ENCODE measurements at places on chromosomes 1 and 21. TPM values are rescaled to one million over a fixed set of nuclear protein-coding genes. Genes with fewer than 3 reads are reported as not detected.

Gene CD1E
- not detected for total RNA-seq

DNA sequence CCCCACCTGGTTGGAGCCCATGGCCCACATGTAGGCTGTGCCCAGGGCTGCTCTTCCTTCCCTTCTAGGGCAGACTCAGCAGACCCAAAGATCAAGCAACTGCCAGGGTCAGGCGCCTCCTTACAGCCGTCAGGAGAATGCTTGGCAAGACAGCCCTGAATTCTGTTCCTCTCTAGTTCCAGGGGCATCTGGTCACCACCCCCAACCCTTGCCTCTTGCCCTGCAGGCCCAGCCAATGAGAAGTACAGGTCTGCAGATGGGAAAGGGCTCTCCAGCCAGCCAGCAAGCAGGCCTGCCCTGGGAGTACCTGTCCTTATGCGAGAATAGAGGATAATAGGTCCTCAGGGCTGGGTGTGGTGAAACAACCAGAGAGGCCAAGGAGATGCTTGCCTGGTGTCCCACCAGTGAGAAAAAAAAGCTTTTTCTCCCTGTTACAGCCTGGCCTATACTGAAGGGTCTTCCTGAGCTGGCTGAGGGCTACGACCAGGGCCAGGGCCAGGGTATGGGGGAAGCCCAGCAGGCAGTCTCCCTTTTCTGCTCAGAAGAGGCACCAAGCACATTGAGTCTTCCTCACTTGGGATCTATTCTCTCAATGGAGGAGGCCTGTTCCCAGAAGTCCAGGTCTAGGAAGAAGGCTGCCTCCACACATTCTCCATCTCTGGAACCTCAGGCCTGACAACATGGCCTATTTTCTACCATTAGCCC lies 31.4 kb downstream of the NAV1 start:
- DNase-seq: no peak

- no peak for DNase-seq
These were observed 44.4 kb downstream of the ATP5PO start for GRCh38 chr21:33871171-33871570.

DNA sequence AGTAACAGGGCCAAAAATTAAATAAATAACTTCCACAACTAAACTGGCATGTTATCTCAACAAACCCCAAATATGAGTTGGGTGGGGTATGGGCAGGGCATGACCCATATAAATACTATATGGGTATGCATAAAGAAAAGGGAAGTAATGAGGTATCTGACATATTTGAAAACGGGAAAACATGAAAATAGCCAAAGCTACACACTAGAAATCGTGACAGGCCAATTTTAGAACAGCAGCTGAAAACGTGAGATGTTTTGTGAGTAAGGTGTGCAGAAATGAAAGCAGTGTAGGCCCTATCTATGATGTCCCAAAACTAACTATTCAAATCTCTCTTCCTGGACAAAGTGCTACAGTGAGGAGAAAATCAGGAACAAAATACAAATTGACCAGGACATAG lies 537.9 kb upstream of the NR5A2 start:
- no peak for DNase-seq

DNA sequence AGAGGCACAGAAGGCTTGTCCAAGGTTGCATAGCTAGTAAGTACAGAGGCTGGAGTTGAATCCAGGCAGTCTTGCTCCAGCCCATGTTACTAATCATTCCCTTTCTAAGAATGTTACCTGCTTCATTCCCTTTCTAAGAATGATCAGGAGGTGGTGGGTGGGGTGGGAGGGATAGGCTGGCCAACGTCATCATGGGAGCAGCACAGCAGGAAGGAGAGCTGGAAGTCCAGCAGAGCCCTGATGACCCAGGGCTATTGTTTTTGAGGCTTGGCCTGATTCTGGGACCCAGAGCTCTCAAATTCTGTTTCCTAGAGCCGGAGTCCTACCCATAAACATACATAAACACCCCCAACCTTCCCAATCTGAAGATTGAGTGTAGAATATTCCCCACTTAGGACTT lies 11.8 kb upstream of the CSF1 start:
- DNase-seq: no peak

DNA sequence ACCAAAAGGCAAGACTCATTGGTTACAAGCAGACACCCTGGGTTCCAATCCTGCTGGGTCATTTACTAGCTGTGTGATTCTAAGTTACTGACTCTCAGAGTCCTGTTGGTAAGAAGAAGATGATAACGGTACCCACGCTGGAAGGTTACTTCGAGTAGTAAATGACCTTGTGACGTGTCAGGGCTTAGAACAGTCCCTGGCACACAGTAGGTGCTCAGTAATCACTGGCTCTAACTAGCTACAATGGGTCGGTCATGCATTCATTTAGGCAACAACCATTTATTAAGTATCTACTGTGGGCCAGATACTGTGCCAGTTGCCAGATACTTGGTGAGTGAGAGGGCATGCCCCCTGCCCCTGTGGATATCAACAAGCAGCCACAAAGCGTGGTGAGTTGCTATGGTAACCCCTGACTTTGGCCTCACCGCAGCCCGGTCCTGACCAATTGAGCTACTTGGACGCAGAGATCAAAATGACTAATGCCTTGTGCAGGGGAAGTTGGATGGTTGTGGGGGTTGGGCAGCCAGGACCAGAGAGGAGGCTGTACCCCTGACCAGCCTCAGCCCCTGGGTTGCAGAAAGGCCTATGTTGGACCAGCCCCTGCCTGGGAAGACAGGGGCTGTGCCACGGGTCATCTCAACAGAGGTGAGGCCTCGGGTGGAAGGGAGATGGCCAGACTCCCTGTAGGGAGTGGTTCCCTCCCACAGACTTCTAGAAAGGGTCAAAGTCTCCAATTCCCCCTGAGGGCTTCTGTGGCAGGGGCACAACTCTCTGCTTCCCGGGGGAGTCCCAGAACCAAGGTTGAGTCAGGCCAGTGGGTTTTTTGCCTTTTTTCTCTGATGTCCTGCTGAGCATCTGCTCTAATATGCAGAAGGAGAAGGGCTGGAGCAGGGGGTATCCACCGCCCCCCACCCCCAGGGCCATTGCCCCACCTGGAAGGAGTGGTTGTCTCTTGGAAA lies 16.0 kb downstream of the DHRS3 start:
- DNase-seq: no peak

- DNase-seq: no peak
These were observed 827.6 kb upstream of the B3GALT2 start for GRCh38 chr1:194014014-194014413.
